RKO (cell line): ENCODE measurements at places on chromosomes 11 and 22.

GRCh38 chr11:91707652-91708482, 516.8 kb upstream of the FAT3 start:
- no peak for DNase-seq

DNA sequence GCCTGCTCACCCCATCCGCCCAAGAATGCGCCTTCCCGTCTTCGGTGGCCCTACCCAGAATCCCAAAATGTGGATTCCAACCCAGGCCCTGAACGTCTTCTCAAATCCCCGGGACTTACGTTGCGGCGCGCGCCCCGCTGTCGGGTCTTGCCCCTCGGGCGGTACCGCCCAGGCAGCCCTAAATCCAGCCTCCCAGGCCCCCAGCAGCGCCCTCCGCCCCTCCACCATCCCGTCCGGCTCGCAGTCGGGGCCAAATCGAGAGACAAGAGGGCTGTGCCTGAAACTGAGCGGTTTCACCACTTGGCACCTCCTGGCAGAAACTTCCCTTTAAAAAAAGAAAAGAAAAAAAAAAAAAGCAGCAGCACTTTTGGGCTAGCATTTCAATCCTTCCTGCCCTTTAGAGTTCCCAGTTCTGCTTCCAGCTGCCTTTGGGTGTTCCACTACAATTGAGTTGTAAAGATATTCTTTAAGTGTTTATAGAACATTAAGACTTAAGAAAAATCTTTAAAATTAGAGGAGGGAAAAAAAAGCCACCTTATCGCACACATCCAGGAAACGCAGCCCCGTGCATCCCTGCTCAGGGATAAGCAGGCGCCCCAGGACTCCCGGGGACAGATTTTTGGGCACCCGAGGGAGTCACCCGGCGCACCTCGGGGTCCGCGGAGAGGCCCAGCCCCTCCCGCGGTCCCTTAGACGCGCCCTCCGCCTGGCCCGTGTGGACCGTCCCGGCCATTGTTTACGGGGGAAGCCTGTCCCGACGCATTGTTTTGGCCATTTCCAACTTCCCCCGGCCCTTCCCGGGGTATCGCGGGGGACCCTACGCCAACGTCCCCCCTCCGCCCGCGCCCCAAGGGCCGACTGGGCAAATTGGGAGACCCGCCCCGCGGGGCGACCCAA, 57.6 kb downstream of the KCNJ4 start:
- DNase-seq: peak; percentile 74

DNA sequence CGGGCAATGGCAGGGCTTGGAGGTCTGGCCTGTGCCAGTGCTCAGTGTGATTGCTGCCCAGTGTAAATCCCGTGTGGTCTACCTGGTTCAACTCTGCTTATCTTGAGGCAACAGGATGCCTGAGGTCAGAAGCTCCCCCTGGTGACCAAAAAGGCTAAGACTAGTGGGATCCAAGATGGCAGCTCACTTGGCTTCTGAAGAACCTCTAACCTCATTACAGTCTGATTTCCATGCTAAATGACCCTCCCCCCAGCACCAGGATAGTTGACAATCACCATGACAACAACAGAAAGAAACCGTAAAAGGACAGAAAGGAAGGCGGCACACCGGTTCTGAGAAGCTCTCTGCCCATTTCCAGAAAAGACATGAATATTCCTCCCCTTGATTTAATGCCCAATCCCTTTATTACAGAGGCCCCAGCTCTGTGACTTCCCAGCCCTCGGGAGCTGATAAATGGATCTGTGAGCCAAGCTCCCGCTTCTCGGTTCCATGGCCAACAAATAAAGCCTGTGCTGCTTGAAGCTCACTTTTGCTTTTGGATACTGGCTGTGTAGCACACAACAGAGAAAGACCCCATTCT, 398.4 kb downstream of the CTTN start:
- DNase-seq: no peak

- peak; percentile 24 for DNase-seq
Measured at GRCh38 chr11:117064275-117064674, 34.0 kb downstream of the SIK3 start.

- DNase-seq: no peak
Measured at GRCh38 chr11:58179648-58180047, 9.2 kb upstream of the OR9Q2 start.

DNA sequence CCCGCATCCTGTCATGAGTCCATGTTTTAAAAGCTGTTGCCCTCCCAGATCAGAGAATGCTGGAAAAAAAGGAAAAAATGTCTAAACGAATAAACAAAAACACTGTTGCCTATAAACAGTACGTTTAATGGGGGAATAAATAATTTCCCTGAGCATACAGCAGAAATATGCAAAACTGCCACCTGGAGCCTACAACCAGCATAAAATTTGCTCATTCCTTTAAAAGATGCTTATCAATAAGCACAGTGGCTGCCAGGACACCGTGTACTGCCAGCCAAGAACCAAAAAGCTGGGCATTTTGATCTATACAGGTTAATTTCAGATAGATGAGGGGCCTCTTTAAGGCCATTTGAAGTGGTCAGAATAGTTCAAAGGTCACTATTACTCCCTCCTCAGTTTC, 5.7 kb upstream of the CPT1A start:
- no peak for DNase-seq

DNA sequence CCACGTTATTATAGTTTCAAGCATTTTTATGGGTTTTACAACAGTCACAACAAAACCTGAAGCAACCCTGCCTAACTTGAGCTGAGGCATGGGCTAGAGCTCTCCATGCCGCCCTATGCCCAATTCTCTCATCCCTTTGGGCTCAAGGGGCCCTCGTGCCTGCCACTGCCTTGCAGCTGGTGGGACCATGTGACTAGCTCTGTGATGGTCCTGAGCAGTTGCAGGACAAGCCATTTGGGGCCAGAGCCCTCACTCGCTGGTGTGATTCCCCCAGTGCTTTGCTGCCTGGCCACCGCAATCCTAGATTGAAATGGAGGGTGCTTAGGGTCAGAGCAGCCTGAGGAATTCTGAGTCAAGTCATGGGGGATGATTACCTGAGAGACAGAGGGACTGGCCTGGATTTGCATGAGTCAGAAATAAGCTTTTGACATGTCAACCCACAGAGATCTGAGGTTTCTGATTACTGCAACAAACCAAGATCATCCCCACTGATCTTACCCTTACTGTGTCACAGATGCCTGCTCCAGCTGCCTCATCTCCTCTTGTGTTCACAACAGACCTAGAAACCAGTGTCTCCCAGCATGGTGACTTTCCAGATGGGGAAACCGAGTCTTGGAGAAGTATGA, 323.7 kb downstream of the BRD1 start:
- DNase-seq: no peak

DNA sequence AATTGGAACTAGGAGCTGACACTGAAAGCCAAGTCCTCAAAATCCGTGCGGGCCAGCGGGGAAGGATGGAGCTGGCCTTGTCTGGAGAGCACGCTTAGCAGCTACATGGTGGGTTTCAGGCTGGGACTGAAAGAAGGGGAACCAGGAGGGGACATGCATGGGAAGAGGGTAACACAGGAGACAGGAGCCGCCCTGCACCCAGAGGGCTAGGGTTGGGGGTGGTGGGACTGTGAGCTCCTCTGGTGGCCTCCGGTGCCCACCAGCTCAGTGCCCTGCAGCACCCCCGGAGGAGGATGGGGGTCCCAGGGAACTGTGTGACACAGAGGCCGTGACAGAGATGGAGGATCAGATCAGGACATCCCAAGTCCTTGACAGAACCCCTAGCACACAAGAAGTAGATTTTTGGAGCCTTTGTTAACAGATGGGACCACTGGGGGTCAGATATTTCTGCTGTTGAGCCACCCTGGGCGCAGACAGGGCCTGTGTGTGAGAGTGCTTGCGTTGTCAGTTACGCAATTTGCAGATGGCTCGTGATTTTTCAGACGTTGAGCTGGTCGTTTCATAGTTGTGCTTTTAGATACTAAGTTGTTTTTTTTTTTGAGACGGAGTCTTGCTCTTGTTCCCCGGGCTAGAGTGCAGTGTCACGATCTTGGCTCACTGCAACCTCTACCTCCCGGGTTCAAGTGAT, 21.3 kb upstream of the GRAMD4 start:
- DNase-seq: no peak

DNA sequence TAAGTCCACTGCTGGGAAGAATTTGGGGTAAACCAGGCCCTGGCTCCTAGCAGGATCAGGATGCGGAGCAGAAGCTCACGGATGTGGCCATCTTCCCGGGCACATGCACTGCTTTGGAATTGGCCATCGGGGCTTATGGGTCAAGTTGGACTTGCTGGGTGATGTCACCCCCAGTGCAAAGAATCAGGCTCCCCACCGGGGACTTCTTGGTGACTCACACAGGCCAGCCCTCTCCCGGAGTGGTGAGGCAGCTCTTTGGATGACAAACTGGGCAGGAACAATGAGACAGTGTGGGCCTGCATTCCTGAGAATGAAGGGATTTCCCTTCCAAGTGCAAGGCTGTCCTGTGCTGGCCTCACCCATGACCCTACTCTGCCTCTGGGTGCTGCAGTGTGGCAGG, 128.8 kb upstream of the ANO1 start:
- peak; percentile 62 for DNase-seq

DNA sequence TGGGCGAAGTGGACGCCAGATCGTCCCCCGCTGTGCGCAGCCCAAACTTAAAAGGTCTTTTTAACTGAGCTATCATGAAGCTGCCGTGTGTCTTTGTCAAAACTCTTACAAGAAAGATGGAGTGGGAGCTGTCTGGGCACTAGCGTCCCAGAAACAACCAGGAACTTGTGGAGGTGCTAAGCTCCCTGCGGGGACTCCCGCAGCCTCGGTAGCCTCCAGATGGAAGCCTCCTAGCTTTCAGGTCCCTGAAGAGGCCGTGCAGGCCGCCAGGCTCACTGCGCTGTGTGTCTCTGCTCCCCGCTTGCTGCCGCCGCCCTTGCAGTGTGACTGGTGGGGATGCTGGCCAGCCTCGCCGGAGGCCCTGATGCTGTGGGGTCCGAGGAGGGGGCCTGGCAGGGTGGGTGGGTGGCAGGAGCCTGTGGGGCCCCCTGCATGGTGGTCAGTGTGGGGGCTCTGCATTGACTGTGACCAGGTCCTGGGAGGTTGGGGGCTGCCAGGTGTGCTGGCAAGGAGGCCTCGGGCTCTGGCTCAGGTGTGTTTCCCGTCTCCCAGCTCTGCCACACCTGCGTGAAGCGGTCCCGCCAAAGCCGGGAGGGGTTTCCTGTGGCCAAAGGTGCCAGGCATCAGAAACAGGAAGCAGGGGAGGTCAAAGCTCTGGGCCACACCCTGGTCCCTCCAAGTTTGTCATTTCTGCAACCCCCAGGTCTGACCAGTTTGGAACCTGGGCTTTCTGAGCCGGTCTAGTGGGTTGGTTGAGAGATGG, 1.2 kb downstream of the TRABD start:
- DNase-seq: peak; percentile 42

DNA sequence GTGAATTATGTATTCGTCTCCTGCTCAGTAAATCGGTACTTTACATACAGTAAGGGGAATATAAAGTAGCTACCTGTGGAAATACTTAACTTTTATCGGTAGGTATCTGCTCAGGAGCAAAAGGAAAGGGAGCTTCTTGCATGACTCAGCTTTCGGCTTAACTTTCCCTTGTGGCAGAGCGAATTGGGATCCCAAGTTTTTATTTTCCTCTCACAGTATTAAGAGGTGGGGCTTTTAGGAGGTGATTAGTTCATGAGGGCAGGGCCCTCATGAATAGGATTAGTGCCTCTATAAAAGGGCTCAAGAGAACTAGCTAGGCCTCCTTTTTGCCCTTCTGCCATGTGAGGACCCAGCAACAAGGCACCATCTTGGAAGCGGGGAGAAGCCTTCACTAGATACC, 18.7 kb downstream of the RCN1 start:
- DNase-seq: no peak

GRCh38 chr11:48087422-48087821, 107.1 kb downstream of the PTPRJ start:
- no peak for DNase-seq

- no peak for DNase-seq
Measured at GRCh38 chr22:41263704-41264103, 22.3 kb downstream of the RANGAP1 start.

- no peak for DNase-seq
Measured at GRCh38 chr22:19510919-19511341, 13.3 kb downstream of the CLDN5 start.

DNA sequence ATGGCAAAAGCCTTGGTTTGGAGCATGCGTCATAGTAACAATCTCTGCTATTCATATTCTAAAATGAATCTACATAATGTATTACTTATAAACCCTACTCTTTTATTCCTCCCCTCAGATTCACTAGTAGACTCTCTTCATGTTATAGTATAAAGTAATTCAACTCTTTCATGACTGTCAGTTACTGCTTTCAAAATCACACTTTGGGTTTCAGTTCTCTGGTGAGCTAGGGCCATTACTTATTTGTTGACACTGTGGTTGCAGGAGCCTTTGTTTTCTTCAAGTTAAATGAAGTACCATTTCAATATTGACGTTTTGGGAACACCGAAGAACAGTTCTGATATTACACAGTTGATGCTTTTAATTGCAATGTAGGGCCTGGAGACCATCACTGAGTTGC, 378.4 kb downstream of the DDX10 start:
- DNase-seq: no peak

- DNase-seq: no peak
Measured at GRCh38 chr11:95157824-95158223, 68.2 kb downstream of the ENDOD1 start.
